ENCODE measurements at places on chromosomes 5 and 9. TPM values are rescaled to one million over a fixed set of nuclear protein-coding genes. Genes with fewer than 3 reads are reported as not detected.

The SPINK14 gene
- not detected for total RNA-seq

The GHR gene
- total RNA-seq: 19.5 TPM

The PSD2 gene
- 0.24 TPM for total RNA-seq

- DNase-seq: no peak
Measured at GRCh38 chr5:140835622-140836510, 1.8 kb downstream of the PCDHA7 start.

- DNase-seq: no peak
Measured at GRCh38 chr9:121252104-121252851, 15.7 kb upstream of the GSN start.

DNA sequence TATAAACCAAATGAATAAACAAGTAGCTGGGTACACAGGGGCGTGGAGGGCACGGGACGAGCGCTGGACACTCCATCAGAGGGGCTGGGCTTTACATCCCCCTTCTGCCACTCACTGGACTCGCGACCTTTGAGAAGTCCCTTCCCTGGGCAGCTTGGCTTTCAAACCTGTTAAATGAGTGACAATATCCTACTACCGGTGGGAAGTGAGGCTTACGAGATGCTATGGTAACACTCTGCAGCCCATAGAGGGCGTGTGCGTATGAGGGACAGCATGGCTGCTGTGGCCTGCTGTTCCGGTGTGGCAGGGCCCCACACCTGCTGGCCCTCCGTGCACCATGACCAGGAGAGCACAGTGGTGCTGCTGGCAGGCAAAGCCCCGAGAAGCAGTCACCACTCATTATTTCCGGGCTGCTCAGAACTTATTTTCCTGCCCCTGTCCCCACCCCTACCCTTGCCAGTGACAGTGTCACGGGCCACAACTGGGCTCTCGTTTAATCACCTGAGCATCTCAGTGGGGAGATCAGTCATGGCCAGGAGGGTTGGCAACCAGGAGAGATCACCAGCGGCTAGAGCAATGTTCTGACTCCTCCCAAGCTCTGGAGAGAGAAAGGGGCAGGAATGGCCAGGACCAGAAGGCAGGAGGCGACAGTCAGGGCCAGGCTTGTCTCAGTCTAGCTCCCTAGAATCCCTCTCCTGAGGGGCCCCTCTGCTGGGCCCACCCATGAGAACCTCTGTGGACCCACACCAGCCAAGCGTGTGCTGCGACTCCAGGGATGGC, 10.5 kb downstream of the CLTB start:
- DNase-seq: no peak

DNA sequence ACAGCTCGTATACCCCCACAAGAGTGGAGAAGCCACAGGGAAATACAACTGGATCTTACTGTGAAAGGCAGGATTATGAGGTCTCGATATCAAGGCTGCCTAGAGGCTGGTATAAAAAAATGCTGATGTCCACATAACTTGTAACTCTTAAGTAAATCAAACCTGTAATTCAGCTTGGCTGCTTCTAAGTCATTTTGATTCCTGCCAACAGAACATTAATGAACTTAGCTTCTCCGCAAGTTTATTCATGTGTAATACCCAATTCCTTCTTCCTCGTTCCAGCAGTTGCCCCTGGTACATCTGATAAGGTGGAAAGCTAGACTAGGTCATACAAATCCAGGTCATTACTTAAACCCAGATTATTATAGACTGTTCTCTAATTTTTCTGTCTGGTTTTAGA, 16.4 kb upstream of the SMIM15 start:
- DNase-seq: no peak

- DNase-seq: peak; percentile 42
Measured at GRCh38 chr5:74500110-74500917, 140.2 kb downstream of the ENC1 start.

DNA sequence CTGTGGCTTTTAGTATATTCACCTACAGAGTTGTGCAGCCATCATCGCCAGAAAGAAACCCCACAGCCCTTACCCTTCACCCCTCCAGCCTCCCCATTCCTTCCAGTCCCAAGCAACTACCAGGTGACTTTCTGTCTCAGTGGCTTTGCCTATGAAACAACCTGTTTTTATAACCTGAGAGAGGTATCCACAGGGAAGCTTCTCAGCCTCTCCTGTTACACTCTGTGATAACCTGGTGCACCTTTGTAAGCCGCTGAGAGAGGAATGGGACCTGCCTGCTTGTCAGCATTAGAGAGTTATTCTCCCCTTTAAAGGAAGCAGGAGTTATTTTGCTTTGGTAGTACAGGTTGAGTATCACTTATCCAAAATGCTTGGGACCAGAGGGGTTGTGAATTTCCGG, 93.6 kb downstream of the TRIO start:
- no peak for DNase-seq
